Posterior cingulate gyrus (tissue), 11 donors: ENCODE measurements at places on chromosomes 4 and X.

DNA sequence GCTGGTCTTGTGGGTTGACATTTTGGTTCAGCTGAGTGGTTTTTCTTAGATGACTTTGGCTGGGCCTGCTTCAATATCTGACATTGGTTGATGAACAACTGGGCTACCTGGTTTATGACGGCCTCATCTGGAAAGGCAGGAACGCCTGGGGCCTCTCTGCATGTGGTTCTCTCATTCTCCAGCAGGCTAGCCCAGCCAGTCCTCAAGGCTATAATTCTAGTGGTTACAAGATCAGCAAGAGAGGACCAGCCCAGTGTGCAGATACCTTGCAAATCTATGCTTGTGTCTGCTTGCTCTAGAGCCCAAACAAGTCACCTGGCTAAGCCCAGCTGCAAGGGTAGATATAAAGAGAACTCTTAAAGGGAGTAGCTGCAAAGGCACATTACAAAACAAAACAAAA is 214.2 kb upstream of the PUDP start:
- no peak for DNase-seq

DNA sequence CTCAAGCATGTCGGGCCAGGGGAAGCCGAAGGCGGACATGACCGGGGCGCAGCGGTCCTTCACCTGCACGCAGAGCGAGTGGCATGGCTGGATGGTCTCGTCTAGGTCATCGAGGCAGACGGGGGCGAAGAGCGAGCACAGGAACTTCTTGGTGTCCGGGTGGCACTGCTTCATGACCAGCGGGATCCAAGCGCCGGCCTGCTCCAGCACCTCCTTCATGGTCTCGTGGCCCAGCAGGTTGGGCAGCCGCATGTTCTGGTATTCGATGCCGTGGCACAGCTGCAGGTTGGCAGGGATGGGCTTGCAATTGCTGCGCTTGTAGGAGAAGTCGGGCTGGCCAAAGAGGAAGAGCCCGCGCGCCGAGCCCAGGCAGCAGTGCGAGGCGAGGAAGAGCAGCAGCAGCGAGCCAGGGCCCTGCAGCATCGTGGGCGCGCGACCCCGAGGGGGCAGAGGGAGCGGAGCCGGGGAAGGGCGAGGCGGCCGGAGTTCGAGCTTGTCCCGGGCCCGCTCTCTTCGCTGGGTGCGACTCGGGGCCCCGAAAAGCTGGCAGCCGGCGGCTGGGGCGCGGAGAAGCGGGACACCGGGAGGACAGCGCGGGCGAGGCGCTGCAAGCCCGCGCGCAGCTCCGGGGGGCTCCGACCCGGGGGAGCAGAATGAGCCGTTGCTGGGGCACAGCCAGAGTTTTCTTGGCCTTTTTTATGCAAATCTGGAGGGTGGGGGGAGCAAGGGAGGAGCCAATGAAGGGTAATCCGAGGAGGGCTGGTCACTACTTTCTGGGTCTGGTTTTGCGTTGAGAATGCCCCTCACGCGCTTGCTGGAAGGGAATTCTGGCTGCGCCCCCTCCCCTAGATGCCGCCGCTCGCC is at the start of gene SFRP2:
Gene SFRP2 (minus strand): TSS at position 671 of the 864 bp plus-strand sequence. CDS start 248 bp downstream, at position 423.
- DNase-seq, result peak; percentile 11

DNA sequence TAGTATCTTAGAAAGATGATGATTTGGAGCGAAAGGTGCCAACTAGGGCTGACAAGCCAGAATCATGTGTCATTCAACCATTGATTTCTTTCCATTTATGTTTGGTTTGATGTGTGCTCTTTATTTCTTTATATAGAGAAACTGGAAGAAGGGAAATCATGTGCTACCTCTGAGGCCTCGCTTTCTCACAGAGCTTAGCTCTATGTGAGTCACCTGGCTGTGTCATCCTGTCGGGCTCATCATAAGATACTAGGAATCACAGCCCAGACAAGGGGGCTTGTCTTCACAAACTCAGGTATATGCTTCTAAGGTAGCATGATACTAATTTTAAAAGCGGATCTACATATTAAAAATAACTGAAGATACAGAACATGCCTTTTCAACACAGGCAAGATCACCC is 81.7 kb upstream of the GPM6B start:
- DNase-seq, result no peak

DNA sequence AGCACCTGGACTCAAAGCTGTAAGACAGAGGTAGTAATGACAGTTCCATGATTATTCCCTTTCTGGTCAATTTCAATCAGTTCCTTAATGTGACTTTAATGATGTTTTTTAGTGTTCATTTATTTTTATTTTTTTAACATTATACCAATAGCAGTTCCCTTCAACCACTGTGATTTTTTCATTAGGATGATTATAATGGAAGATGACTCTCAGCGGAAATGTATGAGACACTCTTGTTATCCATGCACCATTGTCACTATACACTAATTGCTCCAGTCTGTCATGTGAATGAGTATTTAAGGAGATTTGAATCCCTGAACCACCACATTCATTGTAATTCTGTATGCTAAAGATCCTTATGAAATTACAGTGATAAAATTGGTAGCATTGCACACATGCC is 2102.3 kb upstream of the AGA start:
- no peak for DNase-seq

DNA sequence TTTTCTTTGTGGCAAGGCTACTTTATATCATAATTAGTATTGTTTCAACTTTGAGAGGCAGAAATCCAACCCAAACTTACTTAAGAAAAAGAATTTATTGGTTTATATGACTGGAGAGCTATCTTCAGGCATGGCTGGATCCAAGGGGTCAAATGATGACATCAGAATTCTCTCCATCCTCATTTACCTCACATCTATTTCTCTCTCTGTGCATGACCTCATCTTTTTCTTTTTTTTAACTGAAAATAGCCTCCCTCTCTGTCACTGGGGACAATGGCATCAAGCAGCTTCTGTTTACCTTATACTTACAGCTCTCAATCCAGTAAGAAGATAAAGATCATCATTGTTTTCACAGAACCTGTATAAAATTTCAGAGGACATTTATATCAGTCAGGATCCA is 12.0 kb upstream of the EXOC1L start:
- no peak for DNase-seq

- no peak for DNase-seq
Observed at GRCh38 chrX:44043496-44043895, 70.3 kb upstream of the NDP start.

GRCh38 chr4:163679189-163679588 is 184.7 kb downstream of the TMA16 start:
- DNase-seq, result no peak

- no peak for DNase-seq
Observed at GRCh38 chr4:165398570-165398969, 19.8 kb downstream of the CPE start.

- DNase-seq, result peak; percentile 75
Observed at GRCh38 chr4:33628296-33628695, 2616.0 kb downstream of the ARAP2 start.

DNA sequence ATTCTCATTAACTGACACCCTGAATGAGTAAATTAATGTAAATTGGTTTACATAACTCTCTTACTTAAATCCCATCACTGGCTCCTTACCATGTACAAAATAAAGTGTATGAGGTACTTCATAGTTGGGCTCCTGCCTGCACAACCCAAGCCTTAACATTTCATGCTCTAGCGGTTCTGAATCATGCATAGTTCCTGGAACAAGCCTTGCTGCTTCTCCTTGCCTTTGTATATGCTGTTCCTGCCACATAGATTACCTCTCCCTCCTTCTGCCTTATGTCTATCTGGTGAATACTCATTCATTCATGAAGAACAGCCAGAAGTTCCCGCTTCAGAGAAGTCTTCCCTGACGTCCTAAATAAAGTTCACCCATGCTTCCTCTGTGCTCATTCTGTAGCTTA is 594.7 kb downstream of the SMARCA1 start:
- DNase-seq, result no peak

- no peak for DNase-seq
Observed at GRCh38 chr4:85598936-85599335, 124.0 kb downstream of the ARHGAP24 start.

GRCh38 chrX:140971099-140971795 is 31.1 kb upstream of the SPANXB1 start:
- DNase-seq, result no peak

- DNase-seq, result no peak
Observed at GRCh38 chr4:186068581-186069348, at the start of gene TLR3. Gene TLR3, plus strand, starts transcription at chr4:186069156. Its CDS starts 7,464 bp downstream, at chr4:186076620.

- DNase-seq, result no peak
Observed at GRCh38 chr4:175678451-175678850, 133.6 kb downstream of the GPM6A start.

DNA sequence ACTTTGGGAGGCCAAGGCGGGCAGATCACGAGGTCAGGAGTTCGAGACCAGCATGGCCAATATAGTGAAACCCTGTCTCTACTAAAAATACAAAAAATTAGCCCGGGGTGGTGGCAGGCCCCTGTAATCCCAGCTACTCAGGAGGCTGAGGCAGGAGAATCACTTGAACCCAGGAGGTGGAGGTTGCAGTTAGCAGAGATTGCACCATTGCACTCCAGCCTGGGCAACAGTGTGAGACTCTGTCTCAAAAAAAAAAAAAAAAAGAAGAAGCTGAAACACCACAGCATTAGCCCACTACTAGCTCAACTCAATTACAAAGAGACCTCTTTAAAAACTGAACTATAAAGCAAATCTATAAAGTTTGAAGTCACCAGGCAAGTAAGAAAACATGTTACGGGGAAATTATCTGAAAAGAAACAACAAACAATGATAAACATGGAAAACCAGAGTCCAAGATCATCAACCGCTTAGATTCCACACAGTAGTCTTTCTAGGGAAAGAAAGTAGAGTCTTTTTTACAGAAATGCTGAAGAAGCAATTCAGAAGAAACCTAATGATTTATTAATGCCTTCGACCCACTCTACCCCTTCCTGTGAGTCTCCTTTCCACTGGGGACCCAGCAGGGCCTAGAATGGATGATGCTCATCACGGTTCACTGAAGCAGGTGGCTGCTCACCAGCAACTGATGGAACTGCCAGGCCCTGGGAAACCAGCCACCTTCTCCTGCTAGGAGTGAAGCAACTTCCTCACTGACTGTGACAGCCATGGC is 6.6 kb downstream of the SAT1 start:
- DNase-seq, result no peak

DNA sequence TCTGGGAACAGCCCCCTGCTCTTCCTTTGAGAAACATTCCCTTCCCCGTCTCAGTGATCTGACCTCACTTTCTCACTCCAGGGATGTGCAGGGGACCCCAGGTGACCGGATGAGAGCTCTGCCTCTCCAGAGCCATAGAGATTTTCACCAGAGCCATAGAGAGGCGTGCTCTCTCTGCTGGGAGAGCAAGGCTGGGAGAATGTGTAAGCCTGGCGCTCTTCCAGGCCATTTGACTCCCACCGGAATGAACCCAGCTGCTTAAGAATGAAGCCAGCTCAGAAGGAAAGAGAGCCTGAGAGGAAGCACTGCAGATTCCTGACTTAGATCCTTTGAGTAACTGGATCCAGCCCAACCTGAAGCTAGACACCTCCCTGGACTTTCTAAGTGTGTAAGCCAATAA is 106.4 kb downstream of the DHX15 start:
- DNase-seq, result no peak

- no peak for DNase-seq
Observed at GRCh38 chr4:68272380-68272779, 26.9 kb upstream of the TMPRSS11B start.

- DNase-seq, result no peak
Observed at GRCh38 chr4:8260656-8261111, 8.9 kb upstream of the HTRA3 start.
